RCC 7860 (cell line): ENCODE measurements at places on chromosomes 6 and 20.

- no peak for DNase-seq
Measured at GRCh38 chr6:91415031-91415605, 828.2 kb upstream of the MAP3K7 start.

GRCh38 chr20:41308290-41308711 lies 9.2 kb downstream of the ZHX3 start:
- peak; percentile 91 for DNase-seq

- no peak for DNase-seq
Measured at GRCh38 chr20:40771848-40772511, 82.9 kb upstream of the MAFB start.

DNA sequence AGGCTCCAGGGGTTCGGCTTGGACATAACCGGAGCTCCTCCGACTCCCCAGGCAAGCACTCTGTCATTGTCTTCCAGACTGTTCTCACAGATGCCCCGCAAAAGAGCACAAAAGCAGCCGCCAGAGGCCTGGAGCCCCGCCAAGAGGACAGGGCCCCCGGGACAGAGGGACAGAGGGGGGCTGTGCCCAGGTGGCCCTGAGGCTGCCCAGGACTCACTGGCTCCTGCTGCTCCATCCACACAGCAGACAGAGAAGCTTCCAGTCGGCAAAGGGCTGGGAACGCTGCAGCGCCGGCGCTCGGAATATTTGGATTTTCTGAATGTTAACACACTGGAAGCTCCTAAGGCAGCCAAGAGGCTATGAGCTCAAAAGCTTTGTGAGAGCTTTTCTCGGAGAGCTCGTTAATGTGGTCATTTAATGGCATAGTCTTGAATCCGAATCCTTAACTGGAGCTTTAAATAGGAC lies 68.0 kb upstream of the QKI start:
- DNase-seq, result no peak

DNA sequence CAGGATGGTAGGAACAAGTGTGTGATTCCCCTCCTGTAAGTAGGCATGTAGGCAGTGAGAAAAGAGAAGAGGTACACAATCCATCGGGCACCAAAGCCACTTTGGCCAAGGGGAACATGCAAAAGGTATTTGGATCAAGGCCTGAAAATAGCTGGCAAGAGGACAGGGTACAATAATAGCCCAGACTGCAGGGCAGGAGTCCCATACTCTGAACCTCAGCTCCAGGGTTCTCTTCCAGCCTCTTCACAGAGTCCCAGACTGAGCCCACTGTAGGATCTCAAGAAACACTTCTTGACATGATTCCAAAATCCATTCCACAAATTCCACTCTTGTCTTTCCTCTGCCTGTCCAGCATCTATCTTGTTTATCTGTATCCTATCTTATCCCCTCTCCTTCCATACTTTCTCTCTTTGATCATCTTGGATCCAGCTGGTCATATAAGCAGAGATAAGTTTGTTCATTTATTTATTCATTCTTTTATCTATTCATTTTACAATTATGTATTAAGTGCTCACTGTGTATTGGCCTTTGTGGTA lies 19.7 kb downstream of the ACSS2 start:
- DNase-seq, result no peak

GRCh38 chr6:93088621-93089501 lies 330.5 kb downstream of the EPHA7 start:
- DNase-seq, result no peak

GRCh38 chr20:41202426-41202825 lies 65.1 kb downstream of the PLCG1 start:
- no peak for DNase-seq

DNA sequence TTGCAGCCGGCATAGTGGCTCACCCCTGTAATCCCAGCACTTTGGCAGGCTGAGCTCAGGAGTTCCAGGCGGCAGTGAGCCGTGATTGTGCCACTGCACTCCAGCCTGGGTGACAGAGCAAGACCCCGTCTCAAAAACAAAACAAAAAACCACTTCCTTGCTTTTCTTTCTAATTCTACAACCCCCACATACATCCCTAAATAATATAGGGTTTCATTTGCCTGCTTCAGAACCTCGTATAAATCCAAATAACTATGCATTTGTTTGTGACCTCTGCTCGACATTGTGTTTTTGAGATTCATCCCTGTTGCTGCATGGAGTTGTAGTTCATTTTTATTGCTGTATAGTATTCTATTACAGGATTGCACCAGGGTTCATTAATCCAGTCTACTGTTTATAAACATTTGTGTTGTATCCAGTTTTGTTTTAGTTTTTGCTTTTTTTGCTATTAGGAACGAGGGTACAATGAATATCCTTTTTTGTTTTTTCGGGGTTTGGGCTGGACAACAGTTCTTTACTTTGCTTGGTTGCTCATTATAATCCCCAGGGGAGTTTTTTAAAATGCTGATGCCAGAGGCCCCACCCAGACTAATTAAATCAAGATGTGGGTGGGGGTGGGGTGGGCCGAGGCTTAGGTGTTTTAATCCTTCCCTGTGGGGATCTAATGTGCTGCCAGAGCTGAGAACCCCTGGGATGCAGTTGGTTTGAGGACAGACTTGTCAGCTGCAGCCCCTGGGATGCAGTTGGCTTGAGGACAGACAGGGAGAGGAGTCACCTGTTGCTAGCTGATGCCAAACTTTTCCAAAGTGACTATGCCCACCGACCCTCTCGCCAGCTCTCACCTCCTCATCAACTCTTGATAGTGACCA lies 2.4 kb upstream of the SNAI1 start:
- no peak for DNase-seq

GRCh38 chr20:50417023-50417329 lies 93.2 kb upstream of the PTPN1 start:
- no peak for DNase-seq

GRCh38 chr20:35319871-35320197 lies 27.6 kb upstream of the FAM83C start:
- DNase-seq, result peak; percentile 91
